Dorsolateral prefrontal cortex (tissue), 122 donors: ENCODE measurements at places on chromosomes 7 and 10.

DNA sequence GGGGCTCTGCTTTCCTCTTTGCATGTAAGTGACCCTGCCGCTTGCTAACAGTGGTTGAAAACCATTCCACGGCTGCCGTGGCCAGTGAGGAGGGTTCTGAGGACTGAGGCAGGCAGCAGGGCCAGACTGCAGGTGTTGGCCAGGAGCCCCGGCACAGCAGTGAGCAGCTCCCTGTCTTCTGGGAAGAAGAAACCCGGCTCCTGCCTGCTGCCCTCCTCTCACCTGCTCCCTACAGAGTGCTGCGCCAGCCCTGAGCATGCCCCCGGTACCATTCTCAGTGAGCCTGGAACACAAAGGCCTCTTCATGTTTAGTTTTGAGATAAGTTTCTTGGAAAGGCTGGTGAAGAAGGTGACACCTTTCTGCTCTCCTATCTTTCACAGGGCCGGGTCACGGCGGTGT is 199.9 kb downstream of the TAX1BP1 start:
- DNase-seq = no peak

DNA sequence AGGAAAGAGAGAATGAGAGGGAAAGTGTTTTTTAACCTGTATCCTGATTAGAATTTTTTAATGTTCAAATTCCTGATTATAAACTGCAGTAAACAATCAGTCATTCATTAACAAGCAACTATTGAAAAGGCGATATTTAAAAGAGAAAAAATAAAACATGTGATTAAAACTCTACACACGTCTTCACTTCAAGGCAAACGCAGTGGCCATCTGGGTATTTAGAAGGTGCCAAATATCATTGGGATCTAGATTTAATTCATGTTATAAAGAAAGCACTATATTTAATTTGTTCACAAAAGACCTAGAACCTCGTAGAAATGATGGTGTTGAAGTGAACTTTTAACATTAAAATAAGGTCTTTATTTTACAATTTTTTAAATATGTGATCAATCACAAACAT is 189.4 kb upstream of the KLF14 start:
- DNase-seq = no peak

DNA sequence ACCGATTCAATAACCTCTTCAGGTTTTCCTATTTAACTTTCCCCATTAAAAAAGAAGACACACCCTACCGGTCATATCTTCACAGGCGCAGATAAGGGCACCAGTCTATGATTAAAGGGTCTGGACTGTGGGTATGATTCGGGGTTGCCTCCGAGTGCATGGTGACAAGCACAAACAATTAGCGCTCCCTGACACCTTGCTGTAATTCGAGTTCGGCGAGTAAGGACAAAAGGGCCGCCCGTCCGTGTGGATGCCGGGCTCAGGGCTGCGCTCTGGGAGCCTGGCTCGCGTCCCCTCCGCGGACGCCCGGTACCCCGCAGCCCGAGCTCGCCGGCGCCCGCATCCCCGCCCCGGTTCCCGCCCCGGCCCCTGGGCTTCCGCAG is 111.9 kb upstream of the RHEB start:
- no peak for DNase-seq

GRCh38 chr10:77682393-77683087 is 44.9 kb upstream of the KCNMA1 start:
- DNase-seq = no peak

DNA sequence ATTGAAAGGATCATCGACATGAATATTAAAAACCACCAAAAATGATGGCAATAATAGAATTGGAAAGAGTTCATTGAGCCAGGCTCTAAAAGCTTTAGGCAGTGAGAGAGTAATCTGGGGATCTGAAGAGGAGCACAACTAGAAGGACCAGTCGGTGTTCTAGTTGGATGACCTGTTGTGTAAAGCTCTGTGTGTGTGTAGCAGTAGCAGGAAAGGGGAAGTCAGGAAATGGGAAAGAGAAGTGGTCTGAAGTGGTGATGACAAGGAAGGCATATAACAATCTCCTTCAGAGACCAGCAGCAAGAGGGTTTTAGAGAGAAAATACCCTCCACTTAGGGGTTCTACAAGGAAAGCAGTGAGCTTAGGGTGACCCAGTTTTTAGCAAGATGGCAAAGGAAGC is 539.2 kb downstream of the HTR7 start:
- no peak for DNase-seq
